ENCODE measurements at places on chromosomes 4 and X.
A peak's percentile ranks its signal among the peaks of the same experiment; 100 is the strongest.

DNA sequence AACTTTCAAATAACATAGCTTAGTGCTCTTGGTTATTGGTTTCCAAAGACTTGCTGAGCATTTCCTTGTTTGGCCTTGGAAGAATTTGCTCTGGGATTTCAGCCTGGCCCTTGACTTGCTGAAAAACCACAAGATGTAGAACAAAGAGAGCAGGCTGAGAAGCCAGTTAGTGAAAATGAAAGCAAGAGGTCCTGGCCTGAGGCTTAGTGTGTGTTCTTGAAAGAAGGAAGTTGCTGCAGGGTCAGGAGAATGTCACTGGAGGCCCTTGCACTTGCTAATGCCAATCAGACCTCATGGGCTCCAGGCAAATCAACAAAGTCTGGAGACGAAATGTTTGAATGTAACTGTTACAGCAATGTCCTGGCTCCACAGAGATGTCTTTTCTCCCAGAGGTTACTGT is 79.4 kb downstream of the SYNPO2 start:
- DNase-seq = no peak

GRCh38 chrX:38616904-38617303 is 55.6 kb downstream of the TSPAN7 start:
- no peak for DNase-seq

GRCh38 chr4:126209147-126209546 is 894.4 kb downstream of the FAT4 start:
- DNase-seq = no peak

DNA sequence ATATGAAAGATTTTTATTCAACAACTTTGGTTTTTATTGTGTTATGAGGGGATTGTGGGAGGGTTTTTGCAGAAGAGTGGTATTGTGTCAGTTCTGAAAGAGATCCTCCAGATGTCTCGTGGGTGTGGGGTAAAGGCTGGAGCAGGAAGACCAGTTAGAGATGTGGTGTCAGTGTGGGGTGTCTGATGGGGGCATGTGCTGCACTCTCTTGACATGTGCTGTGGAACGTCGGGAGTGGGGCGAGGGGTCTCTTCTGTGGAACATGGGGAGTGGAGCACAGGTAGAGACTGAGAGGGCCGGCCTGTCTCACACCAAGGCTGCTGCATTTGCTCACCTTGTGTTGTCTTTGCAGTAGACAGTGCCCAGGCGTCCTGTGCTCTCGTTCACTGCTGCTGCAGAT is 37.6 kb downstream of the FAM193A start:
- no peak for DNase-seq

DNA sequence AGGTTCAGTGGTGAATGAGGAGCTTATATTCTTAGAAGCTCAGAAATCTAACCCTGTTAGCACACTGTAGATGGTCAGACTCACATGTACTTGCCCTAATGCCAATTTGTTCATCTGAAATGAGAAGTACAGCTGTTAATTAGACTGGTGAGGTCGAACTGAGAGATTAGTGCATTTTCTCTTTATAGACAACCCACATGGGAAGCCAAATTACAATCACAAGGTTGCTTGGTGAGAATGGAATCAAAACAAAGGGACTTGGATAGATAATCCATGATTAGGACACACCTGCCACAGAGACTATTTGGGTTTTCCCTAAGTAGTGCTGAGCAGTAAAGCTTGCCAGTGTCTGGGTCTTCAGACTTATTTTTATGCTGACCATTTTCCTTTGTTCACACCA is 88.3 kb downstream of the POLA1 start:
- DNase-seq = no peak

GRCh38 chr4:139720806-139721205 is 55.2 kb downstream of the MGST2 start:
- DNase-seq = no peak

GRCh38 chr4:145482209-145483037 is 770 bp downstream of the SMAD1 start:
- DNase-seq = peak; percentile 53

DNA sequence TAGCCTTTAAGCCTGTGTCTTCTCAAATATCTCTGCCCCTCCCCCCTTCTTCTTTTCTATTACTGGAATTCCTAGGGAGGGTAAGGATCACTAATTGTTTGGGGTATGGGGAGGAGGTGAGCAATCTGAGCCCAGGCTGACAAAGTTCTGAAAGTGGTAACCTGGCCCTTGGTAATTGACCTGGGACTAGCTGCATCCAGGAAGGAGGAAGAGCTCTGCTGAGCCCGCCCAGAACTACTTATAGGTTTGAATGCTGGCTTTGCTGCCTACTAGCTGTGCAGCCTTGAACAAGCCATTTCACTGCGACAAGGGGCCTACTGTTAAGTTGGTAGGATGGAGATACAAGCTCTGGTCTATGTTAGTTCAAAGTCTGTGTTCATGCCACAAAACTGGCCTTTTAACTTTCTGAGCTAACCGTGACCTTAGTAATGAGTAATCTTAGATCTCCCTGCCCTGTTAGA is 37.8 kb downstream of the DGKK start:
- no peak for DNase-seq

Data from SK-N-MC (cell line).